Germinal center (tissue), 1 donor: ENCODE measurements at places on chromosomes 13 and 19.

- DNase-seq, result no peak
Measured at GRCh38 chr19:44647144-44647543, 3.4 kb downstream of the PVR start.

GRCh38 chr19:51128227-51128626, 3.5 kb downstream of the SIGLEC9 start:
- no peak for DNase-seq

GRCh38 chr19:5803441-5803751, 1.5 kb upstream of the NRTN start:
- no peak for DNase-seq

- no peak for DNase-seq
Measured at GRCh38 chr13:108302279-108302678, 32.8 kb downstream of the TNFSF13B start.

GRCh38 chr13:79360095-79360494, 46.0 kb downstream of the RBM26 start:
- no peak for DNase-seq

DNA sequence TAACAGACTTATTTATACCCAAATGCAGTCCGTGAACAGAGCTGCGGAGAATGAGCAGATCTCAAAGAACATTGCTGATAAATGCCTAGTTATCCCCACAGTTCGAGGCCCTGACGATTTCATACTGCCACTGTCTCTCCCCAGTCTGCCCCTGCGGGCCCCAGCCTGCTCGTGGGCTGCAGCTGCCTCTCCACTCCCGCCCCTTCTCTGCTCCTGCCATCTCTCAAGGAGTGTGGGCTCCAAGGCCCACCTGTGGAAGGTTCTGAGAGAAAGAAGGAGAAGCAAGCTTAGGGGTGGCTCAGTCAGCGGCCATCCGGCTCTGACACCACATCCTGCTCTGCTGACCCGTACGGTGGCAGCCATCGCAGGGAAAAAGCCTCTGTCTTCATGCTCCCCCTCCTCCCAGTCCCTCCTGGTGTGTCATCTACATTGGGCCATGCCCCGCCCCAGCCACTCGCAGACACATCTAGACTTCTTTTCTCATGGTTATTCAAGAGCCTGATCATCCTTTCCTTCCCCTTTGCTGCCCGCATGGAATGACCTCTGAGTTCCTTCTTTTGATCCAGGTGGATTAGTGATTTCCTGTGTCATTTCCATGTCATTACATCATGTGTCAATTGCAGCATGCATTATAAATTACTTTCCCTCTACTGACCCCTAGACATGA, 52.0 kb downstream of the EPS15L1 start:
- DNase-seq, result no peak

GRCh38 chr19:50046649-50047503, 21.1 kb downstream of the ZNF473 start:
- peak; percentile 36 for DNase-seq

- no peak for DNase-seq
Measured at GRCh38 chr19:57302727-57303401, 17.4 kb upstream of the ZNF543 start.

DNA sequence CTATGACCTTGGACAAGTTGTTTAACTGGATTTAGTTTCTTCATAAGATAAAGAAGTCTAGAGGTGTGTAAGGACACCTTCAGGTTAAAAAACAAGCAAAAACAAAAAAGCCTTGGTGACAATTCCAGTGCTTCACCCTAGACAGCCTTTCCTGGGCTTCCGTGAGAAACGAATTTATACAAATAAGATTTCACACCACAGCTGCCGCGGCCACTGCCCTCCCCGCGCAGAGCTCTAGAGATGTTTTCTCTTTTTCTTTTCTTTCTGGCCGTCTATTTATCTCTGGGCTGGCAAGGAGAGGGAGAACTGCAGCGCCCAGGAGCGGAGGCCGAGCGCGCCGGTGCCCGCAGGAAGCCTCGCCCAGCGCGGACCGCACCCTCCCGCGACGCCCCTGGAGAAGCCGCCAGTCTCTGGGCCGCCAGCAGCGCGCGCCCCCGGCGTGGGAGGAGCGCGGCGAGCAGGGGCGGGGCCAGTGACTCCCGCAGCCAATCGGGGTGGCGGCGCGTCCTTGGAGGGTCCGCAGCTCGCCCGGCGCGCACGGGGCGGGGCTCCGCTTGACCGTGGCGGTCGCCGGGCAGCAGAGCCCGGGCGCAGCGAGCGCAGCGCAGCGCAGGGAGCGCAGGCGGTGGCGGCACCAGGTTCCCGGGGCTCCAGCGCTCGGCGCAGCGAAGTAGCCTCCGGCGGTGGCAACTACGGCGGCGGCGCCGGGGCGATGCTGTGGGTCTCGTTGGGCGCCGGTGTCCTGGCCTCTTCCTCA, 107.0 kb downstream of the RXFP2 start:
- peak; percentile 79 for DNase-seq

- DNase-seq, result no peak
Measured at GRCh38 chr19:55306712-55307111, 18.4 kb downstream of the TMEM150B start.

- no peak for DNase-seq
Measured at GRCh38 chr19:10008184-10008765, 2.0 kb downstream of the COL5A3 start.

DNA sequence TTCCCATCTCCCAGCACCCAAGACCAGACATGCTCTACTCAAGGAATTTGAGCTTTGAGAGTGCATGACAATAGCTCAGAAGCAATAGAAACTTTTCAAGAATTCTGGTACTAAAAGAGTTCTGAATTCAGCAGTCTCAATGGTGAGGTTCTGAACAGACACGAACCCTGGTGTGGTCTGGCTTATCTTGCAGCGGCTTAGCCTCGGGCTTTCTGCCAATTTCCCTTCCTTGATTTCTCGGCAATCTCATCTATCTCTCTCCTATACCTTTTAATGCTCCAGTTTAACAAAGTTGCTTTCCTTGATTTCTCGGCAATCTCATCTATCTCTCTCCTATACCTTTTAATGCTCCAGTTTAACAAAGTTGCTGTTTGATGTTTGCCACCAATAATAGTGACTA, 174.6 kb downstream of the SPRY2 start:
- DNase-seq, result no peak

DNA sequence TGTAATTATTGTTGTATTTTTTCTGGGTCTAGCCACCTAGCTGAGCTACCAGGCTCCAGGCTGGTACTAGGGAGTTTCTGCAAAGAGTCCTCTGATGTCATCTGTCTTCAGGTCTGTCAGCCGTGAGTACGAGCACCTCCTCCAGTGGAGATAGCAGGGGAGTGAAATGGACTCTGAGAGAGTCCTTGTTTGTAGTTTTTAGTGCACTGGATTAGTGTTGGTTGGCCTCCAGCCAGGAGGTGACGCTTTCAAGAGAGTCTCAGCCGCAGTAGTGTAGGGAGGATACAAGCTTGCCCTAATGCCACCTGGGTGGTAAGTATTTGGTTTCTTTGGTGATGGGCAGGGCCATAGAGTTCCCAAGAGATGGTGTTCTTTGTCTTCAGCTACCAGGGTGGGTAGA, 384.8 kb downstream of the SLC7A1 start:
- no peak for DNase-seq

- DNase-seq, result no peak
Measured at GRCh38 chr13:46845146-46845545, 48.2 kb upstream of the ESD start.

DNA sequence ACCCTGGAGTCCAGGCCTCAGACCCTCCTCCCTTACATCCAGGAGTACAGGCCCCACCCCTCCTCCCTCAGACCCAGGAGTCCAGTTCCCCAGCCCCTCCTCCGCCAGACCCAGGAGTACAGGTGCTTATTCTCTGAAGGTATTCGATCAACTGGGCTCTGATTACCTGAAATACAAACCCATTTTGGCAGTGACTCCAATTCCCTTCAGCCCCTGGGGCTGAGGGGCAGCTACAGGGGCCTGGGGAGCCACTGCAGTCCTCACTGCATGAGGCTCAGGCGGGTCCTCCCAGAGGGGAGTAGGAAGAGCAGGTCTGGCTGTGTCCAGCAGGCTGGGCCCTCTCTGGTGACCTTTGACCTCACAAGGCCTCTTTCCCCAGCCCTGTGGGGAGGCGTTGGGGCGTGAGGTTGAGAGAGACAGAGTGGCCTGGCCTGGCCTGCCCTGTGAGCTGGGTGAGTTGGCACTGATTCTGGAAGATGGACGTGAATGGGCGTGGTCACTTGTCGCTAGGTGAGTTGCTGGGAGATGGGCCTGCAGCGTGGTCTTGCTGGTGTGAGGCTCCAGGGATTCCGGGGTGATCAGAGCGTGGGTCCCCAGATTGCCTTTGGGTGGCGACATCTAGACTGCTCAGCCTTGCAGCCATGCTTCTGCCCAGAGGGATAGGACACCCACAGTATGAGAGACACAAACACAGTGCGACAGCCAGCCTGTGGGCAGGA, 3.1 kb downstream of the BCAT2 start:
- no peak for DNase-seq

DNA sequence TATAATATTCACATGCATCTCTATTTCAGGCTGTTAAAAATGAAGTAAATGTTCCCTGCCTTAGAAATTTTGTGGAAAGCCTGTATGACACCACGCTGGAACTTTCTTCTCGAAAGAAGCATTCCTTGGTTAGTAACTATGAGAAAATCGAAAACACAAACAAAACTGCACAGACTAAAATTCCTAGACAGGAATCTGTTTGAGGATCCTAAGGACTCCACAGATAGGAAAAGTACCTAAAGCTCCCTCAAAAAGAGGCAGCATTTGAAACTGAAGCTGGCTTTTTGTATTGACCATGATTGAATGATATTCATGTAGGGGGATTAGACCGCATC, 103.4 kb downstream of the FRY start:
- no peak for DNase-seq

GRCh38 chr13:50467156-50468110, 376.1 kb downstream of the DLEU7 start:
- DNase-seq, result no peak

GRCh38 chr13:111252446-111253364, 67.7 kb upstream of the TEX29 start:
- DNase-seq, result no peak

GRCh38 chr13:92315265-92315664, 911.3 kb upstream of the GPC6 start:
- DNase-seq, result no peak

- no peak for DNase-seq
Measured at GRCh38 chr19:16650821-16651220, 9.1 kb downstream of the SMIM7 start.

- DNase-seq, result no peak
Measured at GRCh38 chr19:8255426-8256125, 46.4 kb downstream of the CERS4 start.

- no peak for DNase-seq
Measured at GRCh38 chr13:47904241-47904640, 96.8 kb downstream of the SUCLA2 start.

DNA sequence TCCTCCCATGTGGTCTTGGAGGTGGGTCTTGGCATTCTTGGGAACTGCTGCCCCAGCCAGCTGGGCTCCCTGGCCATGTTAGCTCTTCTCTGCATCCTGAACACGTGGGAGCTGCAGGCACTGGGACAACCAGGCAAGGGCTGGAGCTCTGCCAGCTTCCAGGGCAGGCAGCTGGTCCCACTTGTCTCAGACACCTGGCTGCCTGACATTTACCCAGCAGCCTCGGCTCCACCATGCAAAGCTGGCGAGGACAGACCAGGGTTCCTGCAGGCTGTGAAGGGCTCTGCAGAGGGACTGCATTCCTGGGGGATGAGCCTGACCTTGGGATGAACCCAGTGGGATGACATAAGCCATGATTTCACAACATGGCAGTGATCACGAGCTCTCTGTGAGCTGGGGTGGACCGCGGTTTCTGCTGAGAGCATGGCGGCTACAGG, 99.0 kb upstream of the TSHZ3 start:
- no peak for DNase-seq

DNA sequence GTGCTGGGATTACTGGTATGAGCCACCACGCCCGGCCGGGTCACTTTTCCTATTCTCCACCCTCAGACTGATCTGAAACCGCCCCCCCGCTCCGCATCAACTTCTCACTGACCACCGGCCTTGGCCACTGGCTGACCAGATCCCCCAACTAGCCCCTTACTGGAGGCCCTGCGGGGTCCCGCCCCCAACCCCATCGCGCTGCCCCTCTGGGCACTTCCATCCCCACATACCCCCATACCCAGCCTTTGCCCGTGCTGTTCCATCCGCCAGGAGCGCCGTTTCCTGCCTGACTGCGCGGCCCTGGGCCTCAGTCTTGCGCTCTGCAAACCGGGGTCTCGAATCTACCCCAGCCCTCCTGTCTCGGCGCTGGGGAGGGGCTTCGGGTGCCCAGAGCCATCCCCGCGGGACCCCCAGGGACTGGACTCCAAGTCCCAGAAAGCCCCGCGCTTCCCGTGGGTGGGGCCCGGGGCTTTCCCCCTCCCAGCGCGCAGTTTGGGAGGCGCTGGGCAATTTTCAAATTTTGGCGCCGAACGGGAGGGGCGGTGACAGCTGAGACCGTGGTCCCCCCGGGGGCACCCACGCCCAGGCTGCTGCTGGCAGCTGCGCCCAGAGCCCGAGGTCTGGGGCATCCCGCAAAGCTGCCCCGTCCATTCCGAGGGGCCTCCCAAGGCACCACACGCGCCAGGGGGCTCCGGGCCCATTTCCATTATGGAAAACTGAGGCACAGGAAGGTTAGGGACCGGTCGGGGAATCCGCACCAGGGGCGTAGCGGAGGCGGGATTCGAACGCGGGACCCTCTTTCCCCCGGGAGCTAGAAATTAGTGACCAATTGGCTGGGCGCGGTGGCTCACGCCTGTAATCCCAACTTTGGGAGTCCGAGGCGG, 5.2 kb upstream of the LMNB2 start:
- peak; percentile 69 for DNase-seq

- DNase-seq, result peak; percentile 29
Measured at GRCh38 chr19:38952395-38953165, 21.8 kb downstream of the MRPS12 start.

DNA sequence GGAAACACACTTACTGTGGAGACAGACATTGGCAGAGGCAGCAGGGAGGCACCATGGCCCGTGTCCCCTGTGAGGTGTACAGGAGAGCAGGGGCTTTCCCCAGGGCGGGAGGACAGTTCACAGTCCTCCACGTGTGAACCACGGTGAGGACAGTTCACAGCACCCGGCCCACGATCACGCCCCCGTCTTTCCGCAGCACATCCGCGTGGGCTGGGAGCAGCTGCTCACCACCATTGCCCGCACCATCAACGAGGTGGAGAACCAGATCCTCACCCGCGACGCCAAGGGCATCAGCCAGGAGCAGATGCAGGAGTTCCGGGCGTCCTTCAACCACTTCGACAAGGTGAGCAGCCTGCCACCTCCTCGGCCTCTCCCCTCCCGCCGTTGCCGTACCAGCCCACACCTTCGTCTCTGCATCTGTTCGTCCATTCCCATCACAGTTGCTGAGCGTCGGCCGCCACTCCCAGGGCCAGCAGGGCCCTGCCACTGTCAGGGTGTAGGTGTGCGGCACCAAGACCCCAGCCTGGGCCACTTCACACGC, 17.4 kb downstream of the CAPN12 start:
- no peak for DNase-seq
